HS-5 (cell line): ENCODE measurements at places on chromosomes 11 and 22.

DNA sequence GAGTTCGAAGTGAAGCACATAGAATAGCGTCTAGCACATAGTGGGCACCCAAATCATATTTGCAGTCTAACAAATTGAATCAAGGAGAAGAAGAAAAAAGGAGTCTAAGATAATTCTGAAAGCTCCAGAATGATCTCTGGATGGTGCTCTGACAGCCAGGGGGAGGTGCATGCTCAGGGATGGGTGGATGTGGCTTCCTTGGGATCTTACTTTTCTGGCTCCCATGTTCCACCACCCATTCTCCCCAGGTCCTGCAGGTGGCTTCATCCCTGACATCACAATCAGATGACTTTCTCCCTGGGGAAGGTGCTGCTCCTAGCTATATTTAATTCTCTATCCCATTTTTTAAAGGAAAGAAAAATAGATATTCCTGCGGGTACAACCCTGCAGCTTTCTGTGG lies 381.9 kb downstream of the CADM1 start:
- no peak for DNase-seq

DNA sequence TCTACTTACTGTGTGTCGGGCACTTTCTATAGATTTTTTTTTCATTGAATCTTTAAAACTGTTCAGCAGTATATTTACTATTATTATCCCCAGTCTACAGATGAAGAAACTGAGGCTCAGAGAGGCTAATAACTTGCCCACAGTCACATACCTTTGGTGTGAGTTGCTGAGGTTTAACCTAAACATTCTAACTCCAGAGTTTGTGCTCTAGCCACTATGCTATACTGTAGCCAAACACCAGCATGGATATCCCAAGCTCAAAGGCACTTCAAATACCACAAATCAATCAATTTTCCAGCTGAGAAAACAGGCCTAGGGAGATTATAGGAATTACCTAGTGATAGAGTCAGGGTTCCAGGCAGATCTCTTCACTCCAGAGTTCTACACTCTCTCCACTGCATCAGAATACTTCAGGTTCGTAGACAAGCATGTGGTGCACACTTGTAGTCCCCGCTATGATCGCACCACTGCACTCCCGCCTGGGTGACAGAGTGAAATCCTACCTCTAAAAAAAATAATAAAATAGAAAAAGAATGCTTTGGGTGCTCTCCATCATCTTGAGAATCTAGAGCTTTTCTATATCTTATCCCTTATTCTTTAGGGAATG lies 20.4 kb upstream of the UPB1 start:
- DNase-seq, result no peak

DNA sequence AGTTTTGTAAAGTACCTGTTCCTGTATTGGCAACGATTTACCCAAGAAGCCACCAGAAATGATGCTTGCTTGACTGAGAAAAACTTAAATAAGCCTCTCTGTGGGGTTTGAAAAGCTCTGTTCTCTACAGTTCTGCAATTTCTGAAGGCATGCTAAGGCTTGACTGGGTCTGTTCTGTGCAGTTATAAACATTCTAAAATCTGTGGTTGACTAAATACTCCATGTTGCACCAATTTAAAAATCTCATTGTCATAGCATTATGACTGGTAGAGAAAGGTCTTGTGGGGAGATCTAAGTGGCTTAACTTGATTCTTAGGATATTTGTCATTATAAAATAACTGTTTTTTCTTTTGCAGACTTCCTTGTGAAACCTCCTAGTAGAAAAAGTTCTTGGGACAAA lies 73.7 kb downstream of the MTMR3 start:
- no peak for DNase-seq

DNA sequence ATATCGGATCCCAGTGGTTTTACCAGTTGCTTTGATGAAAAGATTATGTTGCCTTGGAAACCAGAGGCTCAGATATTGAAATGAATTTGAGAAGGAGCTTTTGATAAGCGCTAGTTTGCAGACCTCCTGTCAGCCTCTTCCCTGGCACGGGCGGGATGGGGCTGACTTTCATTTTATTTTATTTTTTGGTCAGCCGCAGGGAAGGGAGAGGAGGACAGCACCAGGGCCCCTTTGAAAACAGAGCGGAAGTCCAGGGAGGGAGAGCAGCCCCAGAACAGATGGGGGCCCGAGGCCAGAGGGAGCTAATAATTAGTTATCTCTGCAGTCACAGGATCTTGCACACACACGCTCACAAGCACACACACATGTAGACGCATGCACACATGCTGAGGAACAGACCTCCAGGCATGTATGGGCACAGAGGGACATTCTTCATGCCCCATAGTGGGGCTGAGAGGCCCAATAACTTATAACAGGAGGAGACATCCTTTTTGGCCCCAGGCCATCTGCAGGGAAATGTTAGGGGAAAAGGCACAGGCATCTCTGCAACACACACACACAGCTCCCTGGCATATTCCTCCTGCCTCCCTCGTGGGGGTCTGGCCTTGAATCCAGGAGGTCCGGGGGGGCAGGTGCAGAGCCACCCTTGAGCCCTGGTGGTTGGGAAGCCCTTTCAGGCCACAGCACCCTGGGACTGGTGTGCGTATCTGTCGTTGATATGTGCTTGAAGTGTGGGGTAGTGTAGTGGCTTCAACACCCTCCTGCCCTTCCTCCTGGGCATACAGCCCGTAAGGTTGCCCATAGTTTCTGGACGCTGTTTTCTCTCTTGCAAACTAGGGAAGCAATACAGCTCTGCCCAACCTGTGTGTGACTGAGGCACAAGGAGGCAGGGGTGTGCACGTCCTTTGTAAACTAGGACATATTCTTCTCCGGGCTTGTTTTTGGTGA lies 117.3 kb downstream of the CEP164 start:
- no peak for DNase-seq

DNA sequence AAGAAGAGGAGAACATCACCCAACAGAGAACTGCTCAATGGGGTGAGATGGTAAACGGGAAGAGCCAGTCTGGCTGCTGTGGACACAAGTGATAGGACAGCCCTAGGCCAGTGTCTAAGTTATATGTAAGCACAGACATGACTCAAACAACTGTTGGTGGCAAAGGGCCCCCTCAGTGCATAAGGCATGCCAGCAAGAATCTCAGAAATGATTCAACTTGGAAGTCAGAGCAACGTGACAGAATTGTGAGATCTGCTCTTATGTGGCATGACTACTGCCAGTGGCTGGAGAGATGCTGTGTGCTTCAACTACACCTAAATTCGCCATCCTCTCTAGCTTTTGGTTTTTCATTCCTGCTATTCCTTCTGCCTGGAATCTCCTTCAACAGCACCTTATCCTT lies 7.4 kb downstream of the SLN start:
- DNase-seq, result no peak

DNA sequence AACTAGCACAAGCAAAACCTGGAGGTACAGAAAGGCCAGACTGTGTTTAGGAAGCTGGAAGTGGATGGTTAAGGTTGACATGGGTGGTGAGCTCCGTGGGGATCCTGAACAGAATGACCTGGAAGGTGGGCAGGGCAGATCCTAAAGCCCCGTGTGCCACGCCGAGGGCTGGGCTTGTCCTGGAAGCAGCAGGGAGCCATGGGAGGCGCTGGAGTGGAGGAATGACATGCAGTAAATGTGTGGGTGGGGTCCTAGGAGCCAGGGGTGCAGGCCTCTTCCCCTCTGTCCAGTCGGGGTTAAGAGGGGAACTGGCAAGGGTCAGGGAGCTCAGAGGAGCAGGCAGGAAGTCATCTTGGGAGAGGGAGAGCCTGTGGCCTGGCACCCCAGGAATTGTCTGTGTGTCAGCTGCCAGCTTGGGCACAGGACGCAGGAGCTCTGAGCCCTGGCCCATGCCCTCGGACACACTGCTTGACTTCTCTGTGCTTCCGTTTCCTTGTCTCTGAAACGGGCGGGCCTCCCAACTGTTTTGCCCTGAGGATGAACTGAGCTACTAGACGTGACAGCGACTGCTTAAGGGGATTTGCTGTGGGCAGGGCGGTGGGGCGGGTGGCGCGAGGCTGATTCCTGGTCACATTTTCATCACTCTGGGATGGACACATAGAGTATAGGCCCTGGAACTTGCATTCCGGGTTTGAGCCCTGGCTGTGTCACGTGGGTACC lies 75.7 kb downstream of the MPPED1 start:
- no peak for DNase-seq

DNA sequence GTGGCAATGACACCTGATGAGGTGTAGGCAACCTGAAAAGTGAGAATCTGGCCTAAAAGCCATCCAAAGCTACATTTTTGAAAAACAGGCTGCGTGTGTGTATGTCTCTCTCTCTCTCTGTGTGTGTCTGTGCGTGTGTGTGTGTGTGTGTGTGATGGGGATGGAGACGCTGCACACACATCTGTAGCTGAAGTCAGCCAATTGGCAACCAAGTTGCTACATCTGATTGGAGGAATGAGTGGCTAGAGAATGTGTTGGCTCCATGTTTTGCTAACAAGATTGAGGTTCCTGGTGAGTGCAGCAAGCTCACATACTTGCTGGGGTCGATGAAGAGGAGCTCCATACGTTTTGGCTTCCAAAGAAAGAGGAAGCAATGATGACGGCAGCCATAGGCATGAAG lies 311.4 kb upstream of the NCAM1 start:
- no peak for DNase-seq

- DNase-seq, result peak; percentile 36
Observed at GRCh38 chr22:45577746-45578523, 75.3 kb downstream of the FBLN1 start.

- DNase-seq, result no peak
Observed at GRCh38 chr11:37407461-37407860, 809.4 kb upstream of the RAG2 start.

DNA sequence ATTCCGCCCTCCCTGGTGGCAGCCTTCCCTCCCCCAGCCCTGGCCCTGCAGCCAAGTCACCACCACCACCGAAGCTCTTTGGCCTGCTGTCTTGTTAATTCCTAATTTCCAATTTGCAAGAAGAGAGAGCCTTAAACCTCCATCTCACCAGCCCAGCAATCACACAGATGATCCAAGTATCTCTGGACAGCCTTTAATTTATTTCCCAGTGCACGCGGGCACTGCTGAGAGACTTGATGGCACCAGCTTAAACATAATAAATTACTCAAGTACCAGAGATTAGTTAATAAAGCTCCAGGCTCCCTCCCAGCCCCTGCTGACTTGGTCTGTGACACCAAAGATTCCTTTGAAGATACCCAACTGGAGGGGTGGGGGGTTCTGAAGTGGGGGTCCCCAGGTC lies 494.7 kb downstream of the BUD13 start:
- DNase-seq, result no peak

DNA sequence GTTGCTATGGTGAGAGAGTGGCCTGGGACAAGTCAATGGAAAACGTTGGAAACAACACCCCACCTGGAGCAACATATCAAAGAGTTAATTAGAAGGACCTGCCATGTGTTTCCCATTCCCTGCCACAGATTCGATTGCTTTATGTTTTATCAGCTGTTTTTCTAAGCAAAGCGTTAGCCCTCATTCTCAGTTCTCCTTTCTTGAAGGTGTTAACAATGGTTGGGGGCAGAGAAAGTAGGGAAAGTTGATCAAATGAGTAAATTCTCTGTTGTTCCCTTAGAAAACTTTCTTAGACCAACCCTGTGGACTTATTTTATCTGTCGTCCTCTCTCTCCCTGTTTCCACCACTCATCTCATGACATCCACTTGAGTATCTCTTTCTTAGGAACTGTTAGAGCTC lies 102.5 kb downstream of the ADAMTS15 start:
- DNase-seq, result no peak

- DNase-seq, result no peak
Observed at GRCh38 chr11:72238040-72238450, 5.9 kb downstream of the PHOX2A start.

- no peak for DNase-seq
Observed at GRCh38 chr11:130213143-130213978, 53.8 kb downstream of the ST14 start.
